ENCODE measurements at places on chromosomes 16 and 17.

DNA sequence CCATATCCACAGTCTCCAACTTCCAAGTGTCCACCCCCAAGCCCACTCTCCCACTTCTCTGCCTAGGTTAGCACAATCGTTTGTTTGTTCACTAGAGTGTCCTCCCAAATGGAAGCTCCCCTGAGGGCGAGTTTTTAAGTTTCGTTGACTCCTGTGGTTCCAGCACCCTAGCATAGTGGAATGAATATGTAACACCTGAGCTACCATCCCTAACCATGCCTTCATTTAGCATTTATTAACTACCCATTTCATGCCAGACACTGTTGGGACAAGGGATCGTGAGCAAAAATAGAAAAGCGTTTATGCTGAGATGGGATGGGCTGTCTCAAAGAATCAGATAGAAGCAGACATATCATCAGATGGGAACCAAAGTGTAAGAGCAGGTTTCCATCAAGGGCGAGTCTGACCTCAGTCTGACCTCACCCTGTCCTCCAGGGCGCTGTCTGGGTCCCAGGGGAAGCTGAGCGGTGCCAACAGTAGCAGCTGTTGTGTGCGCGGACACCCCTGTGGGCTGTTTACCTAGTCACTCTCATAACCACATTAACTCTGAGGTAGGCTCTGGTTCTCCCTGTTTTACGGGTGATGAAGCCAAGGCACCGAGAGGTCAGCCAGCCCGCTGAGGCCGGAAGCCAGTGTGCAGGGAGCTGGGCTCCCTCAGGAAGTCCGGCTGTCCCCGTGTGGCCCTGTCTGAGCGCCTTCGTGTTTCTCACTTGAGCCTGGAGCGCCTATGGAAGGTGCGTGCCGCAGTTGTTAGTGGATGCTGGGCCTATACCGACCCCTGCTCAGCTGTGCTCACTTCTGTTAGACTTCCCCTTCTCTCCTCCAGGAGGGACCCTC is 6.2 kb downstream of the CNP start:
- no peak for DNase-seq

DNA sequence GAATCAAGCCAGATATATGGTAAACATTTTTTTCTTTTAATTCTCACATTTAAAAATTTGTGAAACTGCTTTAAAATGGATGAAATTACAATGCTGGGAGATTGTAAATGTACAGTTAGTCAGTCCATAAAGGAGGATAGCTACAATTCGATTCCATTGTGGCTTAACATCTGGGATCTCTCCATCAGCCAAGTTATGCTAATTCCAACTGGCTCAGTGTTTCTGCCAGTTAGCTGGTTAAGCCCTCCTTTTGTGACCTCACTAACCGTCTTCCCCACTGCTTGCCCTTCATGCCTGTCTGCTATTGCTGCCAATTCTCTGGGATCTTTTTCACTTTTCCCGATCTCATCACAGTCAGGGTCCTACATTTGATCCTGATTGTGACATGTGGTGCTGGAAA is 1347.6 kb downstream of the CDH11 start:
- DNase-seq, result no peak

DNA sequence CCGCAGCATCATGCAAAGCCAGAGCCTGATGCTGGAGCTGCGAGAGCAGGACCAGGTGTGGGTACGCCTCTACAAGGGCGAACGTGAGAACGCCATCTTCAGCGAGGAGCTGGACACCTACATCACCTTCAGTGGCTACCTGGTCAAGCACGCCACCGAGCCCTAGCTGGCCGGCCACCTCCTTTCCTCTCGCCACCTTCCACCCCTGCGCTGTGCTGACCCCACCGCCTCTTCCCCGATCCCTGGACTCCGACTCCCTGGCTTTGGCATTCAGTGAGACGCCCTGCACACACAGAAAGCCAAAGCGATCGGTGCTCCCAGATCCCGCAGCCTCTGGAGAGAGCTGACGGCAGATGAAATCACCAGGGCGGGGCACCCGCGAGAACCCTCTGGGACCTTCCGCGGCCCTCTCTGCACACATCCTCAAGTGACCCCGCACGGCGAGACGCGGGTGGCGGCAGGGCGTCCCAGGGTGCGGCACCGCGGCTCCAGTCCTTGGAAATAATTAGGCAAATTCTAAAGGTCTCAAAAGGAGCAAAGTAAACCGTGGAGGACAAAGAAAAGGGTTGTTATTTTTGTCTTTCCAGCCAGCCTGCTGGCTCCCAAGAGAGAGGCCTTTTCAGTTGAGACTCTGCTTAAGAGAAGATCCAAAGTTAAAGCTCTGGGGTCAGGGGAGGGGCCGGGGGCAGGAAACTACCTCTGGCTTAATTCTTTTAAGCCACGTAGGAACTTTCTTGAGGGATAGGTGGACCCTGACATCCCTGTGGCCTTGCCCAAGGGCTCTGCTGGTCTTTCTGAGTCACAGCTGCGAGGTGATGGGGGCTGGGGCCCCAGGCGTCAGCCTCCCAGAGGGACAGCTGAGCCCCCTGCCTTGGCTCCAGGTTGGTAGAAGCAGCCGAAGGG is 24.2 kb downstream of the C1QTNF1 start:
- no peak for DNase-seq

DNA sequence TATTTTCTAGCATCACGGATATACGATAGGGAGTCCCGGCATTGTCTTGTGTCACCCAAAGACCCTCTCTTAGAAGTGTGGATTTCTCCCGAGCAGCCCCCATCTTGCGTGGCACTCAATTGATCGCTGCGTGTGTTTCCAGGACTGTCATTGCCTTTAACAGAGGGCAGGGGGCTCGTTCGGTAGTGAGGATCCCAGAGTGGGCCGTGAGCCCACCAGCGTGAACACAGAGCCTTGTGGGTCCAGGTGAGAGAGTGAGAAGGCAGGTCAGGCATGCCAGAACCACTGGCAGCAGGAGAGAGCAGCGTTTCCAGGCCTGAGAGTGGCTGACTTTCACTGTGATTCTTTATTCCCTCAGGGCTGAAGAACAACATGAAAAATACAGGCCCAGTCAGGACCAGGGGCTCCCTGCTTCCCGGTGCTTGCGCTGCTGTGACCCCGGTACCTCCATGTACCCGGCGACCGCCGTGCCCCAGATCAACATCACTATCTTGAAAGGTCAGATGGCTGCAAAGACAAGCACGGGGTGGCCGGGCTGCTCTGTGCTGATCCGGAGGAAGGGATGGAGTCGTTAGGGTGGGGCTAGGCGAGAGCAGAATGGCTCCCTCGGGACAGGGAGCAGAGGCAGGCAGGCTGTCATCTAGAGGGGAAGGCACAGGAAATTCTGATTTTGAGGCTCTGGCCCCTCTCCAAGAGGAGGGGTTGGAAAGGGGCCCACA is 22.4 kb downstream of the C1QTNF1 start:
- DNase-seq, result no peak

GRCh38 chr17:10229181-10229580 is 30.8 kb upstream of the GAS7 start:
- no peak for DNase-seq

GRCh38 chr17:75131278-75132017 is at the start of gene NT5C:
NT5C (minus strand) TSS chr17:75131742; CDS start chr17:75131707, 35 bp downstream.
- peak; percentile 79 for DNase-seq

- DNase-seq, result no peak
These were observed 41.1 kb downstream of the MYO18A start for GRCh38 chr17:29138971-29139691.

DNA sequence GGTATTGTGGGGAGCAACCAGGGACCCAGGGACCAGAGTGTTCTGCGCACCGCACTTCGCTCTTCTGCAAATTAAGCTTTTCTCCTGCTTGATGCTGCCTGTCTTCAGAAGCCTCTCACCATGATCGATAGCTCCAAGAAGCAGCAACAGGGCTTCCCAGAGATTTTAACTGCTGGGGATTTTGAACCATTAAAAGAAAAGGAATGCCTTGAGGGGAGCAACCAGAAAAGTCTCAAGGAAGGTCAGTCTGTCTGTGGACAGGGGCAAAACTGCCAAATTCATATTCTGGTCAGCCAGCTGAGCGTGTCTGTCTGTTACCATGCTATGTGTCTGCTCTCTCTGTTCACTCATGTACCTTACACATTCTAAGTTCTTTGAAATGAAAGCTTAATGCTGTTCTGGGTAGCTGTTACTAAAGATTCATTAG is 115.7 kb downstream of the MRTFB start:
- no peak for DNase-seq

GRCh38 chr16:20675488-20676267 is 21.8 kb downstream of the ACSM1 start:
- no peak for DNase-seq

GRCh38 chr17:2700030-2700490 is 11.5 kb downstream of the CLUH start:
- DNase-seq, result no peak

GRCh38 chr16:12417815-12418211 is 385.9 kb downstream of the CPPED1 start:
- DNase-seq, result no peak

DNA sequence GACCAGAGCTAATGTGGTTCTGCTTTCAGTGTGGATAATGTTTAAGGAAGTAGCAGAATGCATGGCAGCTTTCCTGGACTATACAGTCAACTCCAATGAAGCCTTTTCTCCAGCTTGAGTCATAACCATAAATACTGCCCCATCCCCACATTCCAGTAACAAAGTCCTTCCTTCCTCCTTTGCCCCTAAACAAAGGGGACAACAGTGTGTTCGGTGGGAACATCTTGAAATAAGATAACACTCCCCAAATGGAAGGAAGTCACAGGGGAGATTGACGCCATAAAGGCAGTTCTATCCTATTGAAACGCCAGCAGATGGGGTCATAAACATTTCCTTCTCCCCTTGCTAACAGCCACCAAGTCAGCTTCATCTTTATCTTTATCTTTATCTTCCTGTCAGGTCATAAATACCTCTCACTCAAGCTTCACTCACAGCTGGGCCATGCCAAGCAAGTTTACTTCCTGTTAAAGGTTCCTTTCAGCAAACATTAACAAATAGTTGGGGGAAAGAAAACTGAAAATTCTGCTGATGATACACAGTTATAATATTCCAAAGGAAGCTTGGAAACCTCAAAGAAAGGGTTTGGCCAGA is 136.7 kb downstream of the SNX11 start:
- peak; percentile 56 for DNase-seq

GRCh38 chr16:29975134-29975538 is 1.5 kb downstream of the TAOK2 start:
- no peak for DNase-seq

DNA sequence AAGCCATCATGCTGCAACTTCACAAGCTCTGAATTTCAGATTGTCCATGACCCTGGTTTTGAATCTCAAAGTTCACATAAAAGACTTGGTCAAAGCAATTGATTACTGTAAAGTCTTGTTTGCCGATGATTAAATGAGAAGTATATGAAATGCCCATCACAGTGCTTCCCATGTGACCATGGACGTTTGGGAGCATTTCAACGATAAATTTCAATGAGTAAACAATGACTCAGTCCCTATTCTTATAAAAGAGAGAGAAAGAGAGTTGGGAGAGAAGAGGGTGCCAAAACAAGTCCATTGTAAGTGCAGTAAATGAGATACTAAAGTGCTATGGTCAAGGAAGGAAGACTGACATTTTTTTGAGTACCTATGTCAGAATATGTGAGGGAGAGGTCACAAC is 276.9 kb downstream of the SOX9 start:
- no peak for DNase-seq

- peak; percentile 50 for DNase-seq
These were observed 1.6 kb downstream of the CMIP start for GRCh38 chr16:81445966-81446906.

DNA sequence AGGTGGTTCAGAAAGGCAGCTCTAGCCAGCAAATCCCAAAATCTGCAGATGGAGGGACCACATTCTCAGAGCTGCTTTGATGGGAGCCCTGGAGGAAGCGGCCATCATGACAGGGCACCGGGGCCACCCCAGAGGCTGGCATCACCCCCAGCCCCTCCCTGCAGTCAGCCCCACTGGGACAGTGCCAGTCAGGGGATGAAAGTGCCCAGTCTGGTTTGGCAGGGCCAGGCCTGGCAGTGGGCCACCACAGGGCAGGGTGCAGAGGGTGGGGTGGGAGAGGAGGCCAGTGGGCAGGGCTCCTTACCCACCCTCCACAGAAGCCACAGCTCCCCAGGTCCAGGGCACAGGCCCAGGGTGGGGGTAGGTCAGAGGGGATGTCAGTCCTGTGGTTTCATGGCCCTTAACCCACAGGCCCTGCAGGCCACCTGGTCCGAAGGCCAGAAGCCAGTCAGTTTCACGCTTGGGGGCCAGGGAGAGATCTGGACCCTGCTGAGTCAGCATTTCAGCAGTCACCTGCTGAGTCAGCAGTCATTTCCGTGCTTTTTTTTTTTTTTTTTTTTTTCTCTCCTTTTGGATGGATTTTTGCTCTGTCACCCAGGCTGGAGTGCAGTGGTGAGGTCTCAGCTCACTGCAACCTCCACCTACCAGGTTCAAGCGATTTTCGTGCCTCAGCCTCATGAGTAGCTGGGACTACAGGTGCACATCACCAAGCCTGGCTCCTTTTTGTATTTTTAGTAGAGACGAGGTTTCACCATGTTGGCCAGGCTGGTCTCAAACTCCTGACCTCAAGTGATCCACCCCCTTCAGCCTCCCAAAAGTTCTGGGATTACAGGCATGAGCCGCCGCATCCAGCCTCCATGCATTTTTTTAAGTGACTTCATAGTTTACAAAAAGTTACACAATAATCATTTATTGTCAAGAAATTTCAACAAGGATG is 10.4 kb downstream of the SLC25A10 start:
- DNase-seq, result peak; percentile 41

GRCh38 chr16:58456193-58456592 is 43.8 kb upstream of the NDRG4 start:
- no peak for DNase-seq

DNA sequence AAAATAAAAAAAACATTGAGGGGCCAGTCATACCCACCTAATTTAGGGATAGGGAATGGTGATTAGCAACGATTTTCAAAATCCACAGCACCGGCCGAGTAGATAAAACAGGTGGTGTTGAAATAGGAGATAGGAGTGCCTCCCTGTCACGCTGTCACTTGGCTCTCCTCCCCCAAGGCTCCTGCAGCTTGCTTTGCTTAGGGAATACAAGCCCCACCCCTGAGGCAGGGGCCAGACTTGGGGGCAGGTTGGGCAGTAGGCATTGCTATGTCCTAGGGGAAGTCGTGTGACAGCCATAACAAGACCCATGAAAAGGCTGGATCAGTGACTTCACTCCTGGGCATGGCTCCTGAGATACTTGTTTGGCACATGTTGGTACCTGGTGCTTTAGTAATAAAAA is 25.8 kb downstream of the POLR2A start:
- DNase-seq, result no peak

Measured in fibroblast of upper back skin (primary cell).